ENCODE measurements at places on chromosomes 6 and 20.

- no peak for DNase-seq
Observed at GRCh38 chr6:118177720-118178119, 270.7 kb downstream of the SLC35F1 start.

DNA sequence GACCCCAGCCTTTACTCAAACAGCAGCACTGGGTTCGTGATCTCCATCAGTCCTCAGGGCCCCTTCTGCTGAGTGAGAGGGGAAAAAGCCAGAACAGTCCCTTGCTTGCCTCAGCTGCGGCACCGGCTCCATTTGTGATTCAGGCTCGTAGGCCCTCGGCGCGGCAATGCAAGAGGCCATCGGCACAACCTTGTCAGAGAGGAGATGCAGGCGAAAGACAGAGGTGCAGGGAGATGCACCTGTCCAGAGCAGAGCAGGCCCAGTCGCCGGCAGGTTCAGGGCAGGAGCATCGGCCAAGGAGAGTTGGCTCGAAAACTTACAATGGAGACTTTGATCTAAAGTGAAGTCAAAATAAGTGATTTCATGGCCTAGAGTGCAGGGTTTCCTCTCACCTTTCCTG is 171.6 kb downstream of the SMOC2 start:
- DNase-seq = no peak

DNA sequence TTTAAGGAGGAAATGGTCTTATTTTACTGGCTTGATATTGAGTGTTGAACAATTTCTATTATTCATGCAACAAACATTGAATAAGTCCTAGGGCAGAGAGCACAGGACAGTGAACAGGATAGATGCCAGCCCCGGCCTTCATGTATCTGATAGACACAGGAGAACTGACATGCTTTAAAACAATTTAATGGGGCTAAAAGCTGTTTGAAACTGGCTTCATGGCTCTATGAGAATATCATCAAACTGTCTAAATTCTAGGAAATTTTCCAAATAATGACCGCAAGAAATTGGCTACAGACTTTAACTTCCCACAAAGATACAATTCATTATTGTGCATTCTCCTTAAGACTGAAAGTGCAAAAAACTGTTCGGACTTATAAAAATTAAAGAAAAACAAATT is 69.0 kb downstream of the ID4 start:
- no peak for DNase-seq

DNA sequence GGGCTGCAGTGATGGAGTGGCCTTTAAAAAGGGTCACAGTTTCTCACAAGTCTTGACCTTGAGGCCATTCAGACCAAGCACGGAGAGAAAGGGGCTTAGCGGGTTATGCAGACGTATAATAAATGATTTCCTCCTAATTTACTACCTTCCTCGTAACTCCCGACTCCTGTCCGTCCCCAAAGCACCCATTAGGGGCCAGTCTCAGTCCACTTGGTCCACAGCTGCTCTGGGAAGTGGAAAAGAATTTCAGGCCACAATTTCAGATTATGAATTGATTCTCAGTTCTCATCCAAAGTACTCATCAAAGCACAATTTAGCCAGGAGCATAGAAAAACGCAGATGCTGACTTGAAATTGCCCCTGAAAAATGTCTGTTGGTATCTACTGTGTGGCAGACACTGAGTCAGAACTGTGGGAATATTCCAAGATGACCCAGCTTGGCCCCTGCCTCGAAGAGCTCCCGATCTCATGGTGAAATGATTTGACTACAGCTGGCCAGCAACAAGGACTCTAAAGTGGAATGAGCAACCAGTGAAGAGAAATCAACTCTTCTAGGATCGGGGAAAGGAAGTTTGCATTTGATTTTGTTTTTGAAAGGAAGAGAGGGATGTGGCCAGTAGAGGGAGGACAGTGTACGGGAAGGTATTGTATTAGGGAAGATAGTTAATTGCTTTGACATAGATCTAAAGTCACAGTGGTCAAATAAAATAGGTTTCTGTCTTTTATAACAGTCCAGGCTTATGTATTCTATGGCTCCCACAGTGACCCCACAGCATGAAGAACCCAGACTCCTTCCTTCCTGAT is 15.2 kb upstream of the STK35 start:
- DNase-seq = no peak

DNA sequence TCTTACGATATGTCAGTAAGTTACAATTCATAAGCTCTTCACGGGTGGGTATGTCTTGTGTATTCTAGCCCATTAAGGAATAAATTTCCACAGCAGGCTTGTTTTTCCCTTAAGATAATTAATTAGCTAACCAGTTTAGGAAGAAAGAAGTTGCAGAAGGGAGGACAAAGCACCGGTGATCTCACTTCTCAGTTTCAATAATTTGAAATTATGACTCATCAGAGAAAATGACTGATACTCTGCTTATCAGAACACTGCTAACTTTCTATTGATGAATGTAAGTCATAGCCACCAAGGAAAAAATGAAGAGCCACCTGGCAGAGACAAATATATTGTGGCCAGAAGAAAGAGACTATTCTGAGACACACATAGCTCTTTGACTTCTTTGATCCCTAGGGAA is 35.0 kb upstream of the ENTPD6 start:
- DNase-seq = no peak

- peak; percentile 6 for DNase-seq
Observed at GRCh38 chr6:68760941-68761676, 126.0 kb downstream of the ADGRB3 start.

DNA sequence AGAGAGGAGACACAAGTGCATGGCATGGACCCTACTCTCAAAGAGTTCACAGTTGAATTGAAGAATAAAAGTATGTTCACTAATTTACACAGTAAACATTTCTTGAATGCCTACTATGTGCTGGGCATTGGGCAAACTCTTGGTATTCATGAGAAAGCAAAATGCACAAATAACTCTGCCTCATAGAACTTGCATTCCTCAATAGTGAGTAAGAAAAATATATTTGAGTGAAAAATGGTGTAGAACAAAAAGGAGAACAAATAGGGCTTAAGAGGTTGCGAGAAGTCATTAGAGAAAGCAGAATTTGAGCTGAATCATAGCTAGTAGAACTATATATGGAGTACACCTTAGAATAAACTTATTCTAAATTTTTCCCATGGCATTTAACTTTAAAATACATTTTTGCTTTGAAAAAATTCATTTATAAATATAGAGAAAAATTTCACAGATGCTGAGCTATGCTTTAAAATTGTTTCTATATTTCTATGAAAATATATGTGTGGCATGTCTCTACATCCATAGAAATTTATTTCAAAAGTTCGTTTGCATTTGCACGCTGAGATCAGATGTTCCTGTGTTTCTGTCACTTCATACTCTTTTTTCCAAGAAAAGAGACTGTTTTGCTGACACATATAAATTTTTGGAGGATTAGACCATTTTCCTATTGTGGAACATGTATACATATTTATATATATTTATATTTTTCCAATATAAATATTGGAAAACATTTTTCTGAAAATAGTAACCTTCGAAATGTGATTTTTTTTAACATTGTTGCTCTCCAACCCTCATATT is 236.1 kb downstream of the KCNQ5 start:
- no peak for DNase-seq

DNA sequence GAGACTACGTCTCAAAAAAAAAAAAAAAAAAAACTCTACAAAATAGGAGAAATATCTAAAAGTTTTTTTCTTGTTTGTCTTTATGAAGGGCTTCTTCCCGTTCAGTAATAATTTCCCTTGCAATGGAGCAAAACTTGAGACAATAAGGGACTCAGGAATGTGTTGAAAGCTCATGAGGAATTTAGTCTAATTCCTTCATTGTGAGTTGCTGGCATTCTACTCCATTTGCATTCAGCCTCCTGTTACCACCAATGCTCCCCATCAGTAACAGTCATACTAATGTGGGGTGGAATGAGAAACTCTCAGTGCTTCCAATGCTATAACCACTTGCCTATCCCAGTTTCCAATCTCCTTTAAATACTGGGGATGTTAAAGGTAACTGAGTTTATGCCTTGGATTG is 576.7 kb upstream of the AGPAT4 start:
- DNase-seq = no peak

- no peak for DNase-seq
Observed at GRCh38 chr6:147849401-147850330, 341.2 kb downstream of the SAMD5 start.

- no peak for DNase-seq
Observed at GRCh38 chr6:11763460-11764249, 14.9 kb downstream of the ADTRP start.

- no peak for DNase-seq
Observed at GRCh38 chr6:54093326-54093948, 17.8 kb upstream of the MLIP start.

- no peak for DNase-seq
Observed at GRCh38 chr20:23222531-23223200, 127.9 kb upstream of the NXT1 start.

GRCh38 chr6:15952231-15953151 is 176.4 kb upstream of the MYLIP start:
- DNase-seq = no peak
